ENCODE measurements at places on chromosomes 1 and 21.

DNA sequence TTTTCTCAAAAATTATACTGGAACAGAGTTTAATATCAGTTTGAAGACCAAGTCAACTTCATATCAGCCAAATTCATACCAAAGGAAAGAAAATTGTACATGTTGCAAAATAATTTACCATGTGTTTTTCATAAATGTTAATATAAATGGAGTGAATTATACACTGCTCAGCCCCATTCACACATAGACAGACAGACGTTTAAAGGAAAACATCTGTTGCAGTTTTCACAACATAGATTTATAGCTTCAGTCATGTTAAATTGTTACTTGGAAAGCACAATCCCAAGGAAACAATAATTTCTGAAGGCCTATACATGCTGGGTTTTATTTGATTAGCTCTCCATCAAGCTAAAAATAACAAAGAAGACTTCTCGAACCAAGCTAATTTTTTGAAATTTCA is 27.8 kb upstream of the HYI start:
- no peaks in the 10 kb centered on the region for H3K4me1 ChIP-seq
- H3K4me3 ChIP-seq: no peak overlapping the region
- H3K36me3 ChIP-seq: no peaks in the 10 kb centered on the region
- no peak for DNase-seq

DNA sequence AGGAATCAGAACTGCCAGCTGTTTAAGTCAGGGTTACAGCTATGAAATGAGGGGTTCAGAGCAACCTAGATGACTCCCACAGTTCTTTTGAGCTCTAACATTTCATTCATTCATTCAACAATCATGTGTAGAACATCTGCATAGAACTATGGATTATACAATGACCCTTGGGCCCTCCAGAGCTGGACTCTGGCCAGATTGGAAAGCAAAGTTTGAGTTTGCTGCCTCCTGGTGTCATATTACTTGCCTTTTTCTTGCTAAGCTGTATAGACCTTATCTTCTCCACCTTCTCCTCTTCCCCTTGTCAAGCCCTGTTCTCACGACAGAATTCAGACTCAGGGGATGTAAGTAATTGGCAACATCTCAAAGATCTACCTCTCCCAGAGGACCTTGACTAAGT is 4.0 kb downstream of the CASQ2 start:
- H3K4me1 ChIP-seq: peaks cover 2% of the 10 kb centered on the region
- H3K27ac ChIP-seq: no peak overlapping the region
- peaks cover 9% of the 10 kb centered on the region for H3K27me3 ChIP-seq
- H3K4me3 ChIP-seq: no peak overlapping the region

DNA sequence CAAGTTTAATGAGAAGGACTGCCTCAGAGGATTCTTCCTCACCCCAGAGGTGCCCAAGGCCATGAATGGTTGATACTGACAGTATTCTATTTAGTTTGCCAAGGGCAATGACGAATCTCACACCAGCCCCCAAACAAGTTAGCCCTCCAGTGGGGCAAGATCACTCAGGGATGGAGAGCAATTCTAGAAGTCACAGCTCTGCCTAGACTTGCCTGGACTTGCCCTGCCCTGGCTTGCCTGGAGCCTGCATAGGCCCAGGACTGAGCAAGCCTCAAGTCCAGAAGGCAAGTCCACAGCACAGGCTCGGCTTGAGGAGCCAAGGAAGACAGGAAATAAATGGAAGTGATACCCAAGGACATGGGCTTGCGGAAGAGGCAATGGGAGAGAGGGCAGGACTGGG is 39.5 kb upstream of the RGS16 start:
- no peak overlapping the region for H3K27ac ChIP-seq
- peaks cover 2% of the 10 kb centered on the region for H3K4me1 ChIP-seq
- H3K4me3 ChIP-seq: no peak overlapping the region
- no peaks in the 10 kb centered on the region for H3K36me3 ChIP-seq
- DNase-seq: no peak

GRCh38 chr1:243946946-243947345 is 96.9 kb upstream of the AKT3 start:
- H3K4me3 ChIP-seq: no peak overlapping the region
- no peak for DNase-seq
- no peaks in the 10 kb centered on the region for H3K36me3 ChIP-seq
- H3K27ac ChIP-seq: no peak overlapping the region
- H3K4me1 ChIP-seq: peaks cover 2% of the 10 kb centered on the region
- H3K27me3 ChIP-seq: peaks cover 31% of the 10 kb centered on the region

DNA sequence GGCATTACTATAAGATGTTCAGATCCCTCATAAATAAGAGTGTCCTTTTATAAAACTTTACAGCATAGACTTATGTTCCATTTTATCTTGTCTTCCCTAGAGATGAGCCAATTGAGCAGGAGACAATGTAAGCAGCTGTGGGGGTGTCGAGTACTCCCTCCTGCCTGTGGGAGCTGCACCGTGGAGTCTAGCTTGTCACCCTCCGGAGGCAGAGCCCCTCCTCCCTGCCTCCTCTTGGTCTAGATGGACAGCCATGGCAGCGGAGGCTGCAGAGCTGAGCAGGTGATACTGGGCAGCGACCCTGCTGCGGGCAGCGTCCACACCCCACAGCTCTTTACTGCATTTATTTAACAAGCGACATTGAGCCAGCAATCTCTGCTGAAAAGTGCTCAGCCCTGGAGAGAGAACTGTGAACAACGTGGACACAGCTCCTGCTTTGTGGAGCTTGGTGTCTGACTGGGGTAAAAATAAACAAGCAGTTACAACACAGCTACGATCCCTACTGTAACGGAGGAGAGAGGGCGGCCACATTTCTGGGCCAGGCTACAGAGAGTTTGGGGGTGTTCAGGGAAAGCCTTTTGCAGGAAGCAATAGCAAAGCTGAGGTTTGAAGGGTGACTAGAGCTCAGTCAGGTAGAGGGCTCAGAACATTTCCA is 12.8 kb upstream of the KIF21B start:
- H3K27me3 ChIP-seq: peaks cover 4% of the 10 kb centered on the region
- H3K4me3 ChIP-seq: no peak overlapping the region
- DNase-seq: no peak
